ENCODE measurements at places on chromosomes 13 and 19.

GRCh38 chr19:11704626-11705025 is 34.1 kb downstream of the ZNF823 start:
- no peak for DNase-seq

- peak; percentile 54 for DNase-seq
Observed at GRCh38 chr13:32443111-32443510, 15.2 kb upstream of the N4BP2L1 start.

- no peak for DNase-seq
Observed at GRCh38 chr13:41025518-41025917, 6.4 kb upstream of the ELF1 start.

- no peak for DNase-seq
Observed at GRCh38 chr13:47628666-47629065, 372.4 kb downstream of the SUCLA2 start.

DNA sequence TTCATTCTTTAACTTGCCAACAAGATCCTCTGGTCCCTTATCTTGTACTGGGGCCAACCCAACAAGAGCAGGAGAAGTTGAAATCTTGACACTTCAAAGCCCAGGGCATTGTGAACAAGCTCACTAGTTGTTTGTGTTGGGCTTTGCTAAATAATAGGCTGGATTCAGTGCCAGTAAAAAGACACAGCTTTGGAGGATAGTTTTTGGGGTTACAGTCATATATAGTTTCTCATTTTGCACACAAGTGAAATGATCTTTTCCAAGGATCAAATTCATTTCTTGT is 30.3 kb upstream of the LRCH1 start:
- DNase-seq = no peak

- peak; percentile 3 for DNase-seq
Observed at GRCh38 chr19:32458500-32459123, 53.0 kb downstream of the DPY19L3 start.

DNA sequence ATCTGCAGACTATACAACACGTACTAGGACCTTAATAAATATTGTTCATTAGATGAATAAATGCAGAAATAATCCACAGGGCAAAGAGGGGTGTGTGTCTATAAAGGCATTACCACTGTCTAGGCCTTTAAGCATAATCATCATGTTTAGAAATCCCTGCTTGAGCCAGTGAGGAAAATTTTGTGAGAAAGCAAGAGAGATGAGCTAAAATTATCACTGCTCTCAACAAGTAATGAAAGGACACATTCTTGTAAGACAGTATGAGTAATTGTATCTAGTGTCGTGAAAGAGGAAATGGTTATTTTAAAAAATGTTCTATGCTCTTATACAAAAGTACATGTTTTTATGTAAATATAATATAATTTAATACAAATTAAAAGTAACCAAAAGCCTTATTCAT is 1699.4 kb downstream of the PCDH9 start:
- no peak for DNase-seq

DNA sequence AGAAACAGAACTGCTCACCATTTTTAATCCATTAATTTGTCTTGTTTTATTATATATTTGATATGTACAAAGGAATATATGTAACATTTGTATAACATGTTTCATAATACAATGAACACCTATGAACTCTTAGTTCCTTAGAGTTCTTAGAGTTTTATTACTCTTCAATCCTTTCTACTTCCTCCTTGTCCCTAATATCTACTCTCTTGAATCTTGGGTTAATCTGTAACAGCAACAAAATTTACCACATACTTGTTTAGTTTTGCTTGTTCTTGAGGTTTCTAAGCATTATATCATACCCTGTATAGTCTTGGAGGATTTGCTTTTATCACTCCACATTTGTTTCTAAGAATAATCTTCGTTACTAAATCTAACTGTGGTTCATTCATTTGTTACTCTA is 151.4 kb downstream of the PDS5B start:
- no peak for DNase-seq

DNA sequence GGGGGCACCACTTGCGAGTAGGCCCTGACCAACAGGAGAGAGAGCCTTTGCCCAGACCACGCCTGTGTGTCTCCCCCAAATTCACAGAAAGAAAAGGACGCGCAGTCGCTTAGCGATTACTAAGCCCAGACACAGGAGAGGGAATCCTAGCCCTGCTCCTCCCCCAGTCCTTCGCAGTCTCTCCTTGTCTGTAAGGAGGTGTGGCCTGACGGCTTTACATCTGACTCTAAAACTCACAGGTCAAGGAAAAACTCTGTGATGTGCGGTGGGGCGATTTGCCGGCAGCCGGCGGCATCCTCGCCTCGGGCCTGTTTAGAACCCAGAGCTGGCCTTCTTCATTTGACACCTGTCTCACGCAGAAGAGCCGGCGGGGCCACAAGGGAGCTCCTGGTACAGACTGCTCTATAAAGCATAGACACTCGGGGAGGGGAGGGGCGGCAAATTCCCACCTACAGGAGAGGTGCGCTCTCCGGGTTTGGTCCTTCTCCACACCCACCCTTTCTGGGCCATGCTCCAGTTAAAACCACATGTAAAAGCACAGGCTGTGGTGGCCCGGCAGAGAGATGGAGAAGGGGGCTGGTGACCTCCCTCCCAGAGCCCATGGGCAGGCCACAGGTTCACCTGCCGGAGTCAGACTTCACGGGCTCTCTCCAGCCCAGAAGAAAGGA is 17.8 kb downstream of the GPR12 start:
- DNase-seq = no peak

DNA sequence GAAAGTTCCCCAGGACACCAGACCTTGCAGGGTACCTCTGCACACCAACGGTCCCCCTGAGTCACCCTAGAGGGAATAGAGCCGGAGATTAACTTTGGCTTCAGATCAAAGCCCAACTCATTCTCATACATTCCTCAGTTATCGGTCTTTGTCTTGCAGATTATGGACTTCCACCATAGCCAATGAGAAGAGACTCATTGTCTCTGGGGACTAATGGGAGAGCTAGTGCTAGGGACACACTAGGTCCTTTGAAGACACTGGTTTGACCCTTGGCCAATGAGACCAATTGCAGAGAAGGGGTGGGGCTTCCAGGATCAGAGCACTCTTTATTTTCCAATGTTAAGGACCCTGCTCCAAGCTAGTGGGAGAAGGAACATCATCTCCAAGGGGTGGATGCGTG is 6.1 kb downstream of the KLK7 start:
- DNase-seq = no peak

- peak; percentile 61 for DNase-seq
Observed at GRCh38 chr19:14434543-14435319, 1.6 kb downstream of the PKN1 start.

DNA sequence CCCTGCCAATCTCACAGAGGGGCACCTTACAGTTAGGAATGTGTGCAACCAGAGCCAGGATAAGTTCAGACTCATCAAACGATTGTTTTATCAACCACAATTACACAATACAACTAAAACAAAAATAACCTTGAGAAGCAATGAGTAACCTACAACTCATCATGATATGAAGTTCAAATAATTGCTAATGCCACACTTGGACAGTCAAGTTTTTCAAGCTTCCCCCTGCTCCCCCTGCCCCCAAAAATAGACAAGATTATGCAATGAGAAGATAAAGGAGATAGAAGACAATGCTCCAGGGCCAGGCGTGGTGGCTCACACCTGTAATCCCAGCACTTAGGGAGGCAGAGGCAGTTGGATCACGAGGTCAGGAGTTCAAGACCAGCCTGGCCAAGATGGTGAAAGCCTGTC is 13.6 kb upstream of the KPNA3 start:
- no peak for DNase-seq

DNA sequence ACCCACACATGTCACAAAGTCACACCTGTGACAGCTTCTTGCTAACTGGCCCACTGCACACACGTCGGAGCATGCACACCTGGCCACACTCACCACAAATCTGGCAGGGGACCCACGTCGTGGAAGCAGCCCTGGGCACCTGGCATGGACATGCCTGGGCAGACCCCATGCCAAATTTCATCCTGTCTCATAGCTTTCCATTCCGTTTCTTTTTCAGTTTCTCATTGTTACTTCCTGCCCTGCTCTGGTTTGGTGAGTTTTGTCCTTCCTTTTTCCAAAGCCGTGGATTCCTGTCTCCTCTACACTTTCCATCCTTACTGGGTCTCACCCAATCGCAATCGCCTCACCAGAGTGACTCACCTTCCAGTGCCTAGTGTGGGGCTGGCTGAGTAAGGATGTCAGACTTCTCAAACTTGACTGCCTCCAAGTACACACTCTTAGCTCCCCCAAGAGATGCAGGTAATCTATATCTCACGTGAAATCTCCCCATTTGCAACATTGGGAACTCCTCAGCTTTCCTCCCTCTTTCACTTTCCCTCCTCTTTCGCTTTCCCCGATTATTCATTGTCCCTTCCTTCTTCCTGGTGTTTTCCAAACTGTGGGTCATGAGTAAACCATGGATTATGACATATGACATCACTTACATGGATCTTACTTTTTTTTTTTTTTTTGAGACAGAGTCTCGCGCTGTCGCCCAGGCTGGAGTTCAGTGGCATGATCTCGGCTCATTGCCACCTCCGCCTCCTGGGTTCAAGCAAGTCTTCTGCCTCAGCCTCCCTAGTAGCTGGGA is 1.6 kb upstream of the BBC3 start:
- peak; percentile 31 for DNase-seq

DNA sequence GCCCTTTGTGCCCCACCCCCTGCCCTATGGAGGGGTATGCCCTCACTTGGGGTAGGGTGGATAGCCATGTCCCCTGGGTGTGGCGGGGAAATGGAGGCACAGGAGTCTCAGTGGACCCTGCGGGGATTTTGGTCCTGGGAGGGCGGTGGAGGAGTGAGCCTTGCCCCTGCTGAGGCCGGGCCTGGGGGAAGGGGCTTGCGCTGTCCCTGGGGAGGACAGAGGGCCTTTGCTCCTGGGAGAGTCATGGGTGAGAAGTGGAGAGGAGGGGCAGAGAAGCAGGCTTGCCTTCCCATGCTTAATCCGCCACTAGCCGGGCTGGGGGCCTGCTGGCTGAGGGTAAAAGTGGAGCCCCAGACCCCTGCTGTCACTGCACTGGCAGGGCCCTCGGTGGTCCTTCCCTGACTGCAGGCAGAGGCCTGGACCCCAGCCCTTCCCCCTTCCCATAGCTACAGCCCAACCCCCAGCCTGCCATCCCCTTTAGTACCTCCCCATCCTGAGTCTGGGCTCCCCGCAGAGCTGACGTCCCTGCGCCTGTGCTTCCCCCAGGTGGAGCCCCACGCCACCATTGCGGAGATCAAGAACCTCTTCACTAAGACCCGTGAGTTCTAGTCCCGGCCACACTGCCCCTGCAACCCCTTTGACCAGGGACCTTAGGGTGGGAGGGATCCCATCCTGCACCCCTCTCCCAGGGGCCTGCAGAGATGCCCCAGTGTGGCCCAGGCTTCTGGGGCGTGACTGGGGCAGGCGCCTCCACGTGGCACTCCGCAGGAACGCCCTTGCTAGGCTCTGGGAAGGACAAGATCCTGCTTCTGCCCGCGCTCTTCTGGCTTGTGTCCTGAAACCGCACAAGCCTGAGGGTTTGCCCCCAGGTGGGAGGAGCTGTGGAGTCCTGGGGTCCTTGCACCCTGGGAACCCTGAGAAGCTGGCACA is 8.9 kb downstream of the NDUFB7 start:
- DNase-seq = no peak

GRCh38 chr19:20153281-20153680 is 13.7 kb upstream of the ZNF486 start:
- no peak for DNase-seq

DNA sequence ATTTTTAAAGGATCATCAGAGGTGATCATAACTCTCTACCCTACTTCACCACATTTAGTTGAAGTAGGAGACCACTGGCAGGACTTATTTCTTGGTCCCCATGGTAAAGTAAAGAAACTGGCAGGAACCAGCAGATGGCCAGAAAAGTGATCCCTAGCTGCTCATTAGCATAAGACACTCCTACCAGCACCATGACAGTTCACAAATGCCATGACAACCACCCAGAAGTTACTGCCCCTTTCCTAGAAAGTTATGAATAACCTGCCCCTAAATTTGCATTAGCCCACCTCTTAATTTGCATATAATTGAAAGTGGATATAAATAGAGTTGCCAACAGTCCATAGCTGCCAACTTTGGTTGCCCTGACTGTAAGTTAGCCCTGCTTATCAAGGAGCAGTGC is 18.4 kb upstream of the RUBCNL start:
- no peak for DNase-seq

DNA sequence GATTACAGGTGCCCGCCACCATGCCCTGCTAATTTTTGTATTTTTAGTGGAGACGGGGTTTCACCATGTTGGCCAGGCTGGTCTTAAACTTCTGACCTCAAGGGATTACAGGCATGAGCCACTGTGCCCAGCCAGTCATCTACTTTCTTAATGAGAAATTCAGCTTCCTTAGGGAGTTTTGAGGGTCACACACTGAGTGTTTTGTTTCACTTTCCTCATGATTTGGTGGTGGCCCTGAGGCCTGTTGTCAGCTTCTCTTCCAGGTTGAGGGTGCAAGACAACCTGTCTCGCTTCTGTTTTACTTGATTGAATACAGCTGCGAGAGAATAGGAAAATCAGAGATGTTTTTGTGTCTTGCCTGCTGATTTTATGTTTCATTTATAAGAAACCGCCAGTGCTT is 9.9 kb downstream of the FRY start:
- DNase-seq = no peak

GRCh38 chr13:91058066-91058465 is 289.4 kb upstream of the MIR17HG start:
- no peak for DNase-seq
